ENCODE measurements at places on chromosomes 13 and 19.

- no peak for DNase-seq
These were observed 13.5 kb upstream of the ARHGAP45 start for GRCh38 chr19:1053176-1054101.

DNA sequence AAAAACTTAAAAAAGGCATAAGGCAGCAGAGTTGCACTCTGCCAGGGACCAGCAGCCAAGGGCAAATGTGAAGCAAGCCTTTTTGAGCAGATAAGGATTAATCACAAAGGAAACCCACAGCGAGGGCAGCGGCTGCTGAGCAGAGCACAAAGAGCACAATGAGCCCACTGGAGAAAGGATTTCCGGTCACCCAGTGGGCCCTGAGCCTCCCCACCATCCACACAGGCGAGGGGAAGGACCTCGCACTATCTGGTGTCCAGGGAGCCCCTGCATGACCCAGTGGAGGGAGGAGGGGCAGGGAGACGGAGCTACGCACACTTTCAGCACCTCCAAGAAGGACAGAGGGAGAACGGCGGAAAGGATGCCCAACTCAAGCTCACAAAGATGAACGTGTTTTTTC is 40.0 kb downstream of the COL4A1 start:
- DNase-seq: no peak

DNA sequence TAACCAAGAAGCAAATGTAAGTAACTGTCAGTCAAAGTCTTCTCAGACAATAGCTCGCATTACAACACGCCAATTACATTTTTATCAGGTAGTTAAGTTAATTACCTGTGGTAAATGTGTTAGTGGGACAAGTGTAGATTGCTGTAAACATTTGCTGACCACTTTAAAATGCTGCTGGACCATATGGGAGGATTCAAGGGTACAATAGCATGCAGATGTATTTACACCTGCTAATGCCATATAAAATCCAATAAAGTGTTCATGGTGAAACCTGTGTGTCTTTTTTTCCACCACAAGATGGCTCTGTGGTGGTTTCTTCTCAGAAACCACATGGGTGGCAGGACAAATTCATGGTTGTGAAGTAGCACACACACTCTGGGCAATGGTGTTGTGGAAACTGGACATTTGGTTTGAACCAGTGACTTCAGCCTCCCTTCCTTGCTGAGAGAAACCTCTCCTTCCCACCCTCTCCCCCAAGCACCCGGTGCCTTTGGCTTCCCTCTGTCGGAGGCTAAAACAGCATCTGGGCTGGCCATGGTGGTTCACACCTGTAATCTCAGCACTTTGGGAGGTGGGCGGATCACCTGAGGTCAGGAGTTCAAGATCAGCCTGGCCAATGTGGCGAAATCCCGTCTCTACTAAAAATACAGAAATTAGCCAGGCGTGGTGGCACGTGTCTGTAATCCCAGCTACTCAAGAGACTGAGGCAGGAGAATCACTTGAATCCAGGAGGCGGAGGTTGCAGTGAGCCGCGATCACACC is 18.1 kb upstream of the GTF3A start:
- no peak for DNase-seq

GRCh38 chr19:52735734-52736133 is 890 bp upstream of the ZNF611 start:
- no peak for DNase-seq

- no peak for DNase-seq
These were observed 87.6 kb upstream of the MBNL2 start for GRCh38 chr13:97134364-97135095.

- no peak for DNase-seq
These were observed 12.6 kb upstream of the ZNF414 start for GRCh38 chr19:8526345-8527091.

- peak; percentile 16 for DNase-seq
These were observed 130.3 kb upstream of the SERP2 start for GRCh38 chr13:44243198-44243857.

GRCh38 chr13:112917737-112918136 is 51.3 kb upstream of the MCF2L start:
- DNase-seq: no peak

GRCh38 chr13:97113231-97114001 is 108.7 kb upstream of the MBNL2 start:
- DNase-seq: no peak

- no peak for DNase-seq
These were observed 385.5 kb downstream of the MZT1 start for GRCh38 chr13:72341904-72342303.

GRCh38 chr19:6674868-6675305 is 4.9 kb upstream of the TNFSF14 start:
- peak; percentile 83 for DNase-seq

GRCh38 chr13:108785844-108786243 is 156.4 kb downstream of the MYO16 start:
- DNase-seq: no peak

GRCh38 chr19:4241824-4242430 is 5.0 kb upstream of the YJU2 start:
- no peak for DNase-seq

- no peak for DNase-seq
These were observed 338.9 kb downstream of the TEX29 start for GRCh38 chr13:111659219-111659775.

GRCh38 chr13:96279904-96280303 is 190.0 kb downstream of the HS6ST3 start:
- DNase-seq: no peak

DNA sequence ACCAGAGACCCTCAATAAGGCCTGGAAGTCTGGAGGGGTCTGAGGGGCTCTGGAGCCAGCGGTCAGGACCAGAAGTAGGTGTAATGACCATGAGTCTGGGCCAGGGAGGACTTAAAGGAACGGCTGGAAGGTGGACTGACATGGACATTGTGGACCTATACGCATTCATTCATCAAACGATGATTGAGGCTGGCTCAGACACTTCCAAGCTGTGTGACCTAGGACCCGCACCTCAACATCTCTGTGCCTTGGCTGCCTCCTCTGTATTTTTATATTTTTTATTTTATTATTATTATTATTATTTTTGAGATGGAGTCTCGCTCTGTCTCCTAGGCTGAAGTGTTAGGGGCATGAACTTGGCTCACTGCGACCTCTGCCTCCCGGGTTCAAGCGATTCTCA is 9.3 kb upstream of the LRRC25 start:
- DNase-seq: no peak

- DNase-seq: no peak
These were observed 149.1 kb downstream of the SLITRK5 start for GRCh38 chr13:87820241-87820640.

- peak; percentile 57 for DNase-seq
These were observed 2.3 kb upstream of the MZF1 start for GRCh38 chr19:58575183-58576041.

DNA sequence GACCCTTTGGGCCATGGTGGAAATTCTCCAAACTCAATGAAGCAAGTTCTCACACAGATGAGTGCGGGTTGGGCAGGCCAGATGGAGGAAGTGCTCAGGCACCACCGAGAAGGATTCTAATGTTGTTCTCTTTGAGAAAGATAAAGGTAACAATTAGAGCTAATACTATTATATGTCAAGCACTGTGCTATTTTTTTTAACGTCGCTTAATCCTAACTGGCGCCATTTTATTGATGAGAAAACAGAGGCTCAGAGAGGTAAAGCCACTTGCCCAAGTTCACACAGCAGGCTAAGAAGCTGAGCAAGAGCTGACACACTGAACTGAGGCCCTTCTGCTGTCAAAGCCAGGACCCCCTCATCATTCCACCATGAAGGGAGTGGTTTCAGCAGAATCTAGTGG is 1.0 kb downstream of the FBL start:
- no peak for DNase-seq

GRCh38 chr19:27971071-27971470 is 1241.9 kb downstream of the UQCRFS1 start:
- DNase-seq: no peak

GRCh38 chr19:21314676-21315075 is 14.5 kb downstream of the ZNF708 start:
- DNase-seq: no peak

DNA sequence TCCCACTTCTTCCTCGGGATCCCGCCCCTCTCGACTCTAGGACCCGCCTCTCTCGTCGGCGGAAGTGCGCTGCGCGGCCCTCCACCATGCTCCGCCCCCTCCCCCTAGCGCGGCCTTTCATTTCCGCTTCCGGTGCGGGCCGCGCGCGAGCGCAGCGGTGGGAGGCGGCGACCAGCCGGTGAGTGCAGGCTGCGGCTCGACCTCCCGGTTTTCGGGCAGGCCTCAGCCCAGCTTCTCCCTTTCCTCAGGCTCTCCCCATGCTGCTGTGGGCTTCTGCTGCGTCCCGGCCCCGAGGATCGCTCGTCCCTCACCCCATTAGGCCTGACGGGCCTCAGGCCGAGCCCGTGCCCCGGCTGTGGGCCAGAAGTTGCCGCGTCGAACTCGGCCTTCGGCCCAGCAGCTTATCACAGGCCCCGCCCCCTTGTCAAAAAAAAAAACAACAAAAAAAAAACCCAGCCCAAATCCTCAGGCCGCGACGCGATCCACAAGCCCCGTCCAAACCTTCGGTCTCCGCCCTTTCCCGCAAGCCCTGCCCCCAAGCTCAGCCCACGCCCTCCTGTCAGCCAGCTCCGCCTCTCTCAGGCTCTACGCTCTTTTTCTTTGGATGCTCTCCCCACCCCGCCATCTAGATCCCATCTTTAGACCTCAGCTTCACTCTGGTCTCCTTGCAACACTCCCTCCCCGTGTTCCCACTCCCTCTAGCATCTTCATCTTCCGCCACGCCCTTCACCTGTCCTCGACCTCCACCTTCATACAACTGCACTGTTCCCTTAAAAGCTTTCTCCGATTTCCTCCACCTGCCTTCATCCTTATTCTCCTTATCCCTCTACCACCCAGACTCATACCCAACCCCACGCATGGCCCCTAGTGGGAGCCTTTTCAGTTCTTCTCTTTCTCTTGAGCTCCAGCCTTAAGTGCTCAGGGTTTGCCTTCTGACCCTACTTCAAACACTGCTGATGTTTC is at the start of gene CLASRP:
Gene CLASRP, plus strand, starts transcription at position 115 of the 963 bp plus-strand sequence. CDS start 1,168 bp downstream, outside the sequence.
- DNase-seq: peak; percentile 83

DNA sequence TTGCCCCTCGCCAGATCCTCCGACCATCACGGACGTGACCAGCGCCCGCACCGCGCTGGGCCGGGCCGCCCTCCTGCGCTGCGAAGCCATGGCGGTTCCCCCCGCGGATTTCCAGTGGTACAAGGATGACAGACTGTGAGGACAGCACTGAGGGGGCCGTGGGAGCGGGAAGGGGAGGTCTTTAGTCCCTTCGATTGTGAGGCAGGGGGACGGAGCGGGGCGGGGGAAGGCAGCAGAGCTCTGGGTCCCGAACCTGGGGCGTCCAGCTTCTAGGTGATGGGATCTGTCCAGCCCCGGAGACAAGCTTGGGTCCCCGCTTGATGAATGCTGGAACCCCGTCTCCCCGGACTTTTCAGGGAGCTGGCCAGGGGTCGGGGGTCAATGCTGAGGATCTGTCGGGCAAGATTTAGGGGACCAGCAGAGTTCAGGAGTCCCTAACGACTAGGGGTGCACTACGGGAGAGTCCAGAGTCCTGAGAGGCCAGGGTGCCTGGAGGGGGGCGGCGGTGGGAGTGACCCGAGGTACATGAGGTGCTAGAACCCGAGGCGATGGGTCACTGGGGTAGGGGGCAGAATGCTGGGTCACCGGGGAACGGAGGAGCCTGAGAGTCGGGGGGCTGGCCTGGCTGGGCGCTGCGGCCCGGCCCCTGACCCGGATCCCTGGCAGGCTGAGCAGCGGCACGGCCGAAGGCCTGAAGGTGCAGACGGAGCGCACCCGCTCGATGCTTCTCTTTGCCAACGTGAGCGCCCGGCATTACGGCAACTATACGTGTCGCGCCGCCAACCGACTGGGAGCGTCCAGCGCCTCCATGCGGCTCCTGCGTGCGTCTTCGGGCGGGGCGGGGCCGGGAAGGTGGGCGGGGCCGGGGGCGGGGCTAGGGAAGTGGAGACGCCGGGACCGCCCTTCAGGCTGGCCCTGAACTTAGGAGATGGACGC is 14.6 kb downstream of the VSIG10L start:
- no peak for DNase-seq

- DNase-seq: no peak
These were observed 1.7 kb downstream of the MIER2 start for GRCh38 chr19:342801-343421.

DNA sequence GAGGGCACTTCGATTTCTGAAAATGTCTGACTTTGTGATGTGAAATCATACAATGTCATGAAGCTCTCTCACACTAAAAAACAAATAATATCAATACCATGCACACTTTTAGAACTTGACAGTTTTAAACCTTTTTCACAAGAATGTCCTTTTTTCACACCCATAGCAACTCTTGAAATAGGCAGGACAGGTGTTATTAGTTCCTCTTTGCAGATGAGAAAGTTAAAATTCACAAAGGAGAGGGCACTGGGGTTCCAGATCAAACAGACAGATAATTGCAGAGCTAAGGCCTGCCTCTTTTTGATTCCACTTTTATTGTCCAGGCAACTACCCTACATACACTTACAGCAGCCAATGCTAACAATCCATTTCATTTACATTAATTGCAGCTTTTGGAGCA is 142.8 kb downstream of the KLF12 start:
- no peak for DNase-seq

GRCh38 chr19:45881909-45882528 is 3.9 kb downstream of the IRF2BP1 start:
- no peak for DNase-seq

DNA sequence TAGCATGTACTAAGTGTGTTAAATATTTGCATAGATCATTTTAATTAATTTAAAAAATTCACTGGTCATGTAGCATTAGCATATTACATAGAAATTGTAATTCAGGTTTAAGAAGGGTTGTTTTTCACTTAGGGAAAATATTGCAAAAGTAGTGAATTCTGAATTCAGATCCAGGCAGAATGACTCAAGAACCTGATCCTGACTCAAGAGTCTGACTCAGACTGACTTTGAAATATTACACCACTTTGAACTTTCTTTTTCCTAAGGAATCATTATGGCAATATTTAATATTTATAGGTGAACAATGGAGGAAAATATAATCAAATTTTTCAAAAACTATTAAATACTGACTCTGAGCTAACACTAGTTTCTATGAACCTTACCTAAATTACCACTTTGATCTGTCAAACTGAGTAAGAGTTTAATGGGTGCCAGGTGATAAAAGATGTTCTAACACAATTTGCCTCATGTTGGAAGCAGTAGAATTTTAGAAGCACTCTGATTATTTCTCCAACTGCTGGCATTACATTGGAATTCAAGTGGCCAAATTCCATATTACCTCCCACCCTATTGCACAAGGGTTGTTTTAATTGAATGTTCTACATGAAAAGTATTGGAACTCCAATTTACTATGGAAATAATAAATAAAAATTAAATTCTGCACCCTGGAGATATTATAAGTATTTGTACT is 261.6 kb downstream of the SLITRK1 start:
- no peak for DNase-seq

- DNase-seq: no peak
These were observed 4.7 kb downstream of the GPATCH1 start for GRCh38 chr19:33085570-33086128.
